T-helper 2 cell treated with Interferon-gamma antibody and Interleukin-4, amounts not matched to agents 100 ng/mL and 5 ng/mL, for 36 hours (primary cell): ENCODE measurements at places on chromosomes 2 and 18. TPM values are rescaled to one million over a fixed set of nuclear protein-coding genes. Genes with fewer than 3 reads are reported as not detected.

PSMA8 gene
- 1.6 and 1.7 TPM in 2 replicates for total RNA-seq

DIPK1C gene
- not detected in 2 replicates for total RNA-seq

MOGAT1 gene
- not detected in 2 replicates for total RNA-seq

MERTK gene
- total RNA-seq, result 0.09 and 0.27 TPM in 2 replicates

TPO gene
- total RNA-seq, result 1.2 and 1.8 TPM in 2 replicates

TMEM178A gene
- not detected in 2 replicates for total RNA-seq

EMX1 gene
- total RNA-seq, result not detected in 2 replicates

CABYR gene
- total RNA-seq, result 0.39 and 0.73 TPM in 2 replicates

REV1 gene
- total RNA-seq, result 37.1 and 38.0 TPM in 2 replicates

NEU4 gene
- total RNA-seq, result 0.27 and 0.64 TPM in 2 replicates
